ENCODE measurements at places on chromosomes 11 and 22. TPM values are rescaled to one million over a fixed set of nuclear protein-coding genes. Genes with fewer than 3 reads are reported as not detected.
A peak's percentile ranks its signal among the peaks of the same experiment; 100 is the strongest.

GRCh38 chr11:76665921-76666351 is 4.6 kb downstream of the LRRC32 start:
- peaks cover 46% of the 10 kb centered on the region for H3K4me1 ChIP-seq
- no peak for DNase-seq
- peaks cover 39% of the 10 kb centered on the region for H3K36me3 ChIP-seq
- H3K27me3 ChIP-seq, result peaks cover 3% of the 10 kb centered on the region
- peak overlapping the region; percentile 39 for H3K27ac ChIP-seq

GRCh38 chr11:60018058-60018457 is 1.1 kb downstream of the OOSP4B start:
- no peak overlapping the region for H3K27ac ChIP-seq
- H3K36me3 ChIP-seq, result no peaks in the 10 kb centered on the region
- no peak for DNase-seq
- H3K4me3 ChIP-seq, result no peak overlapping the region
- H3K4me1 ChIP-seq, result no peaks in the 10 kb centered on the region
- H3K27me3 ChIP-seq, result peaks cover 1% of the 10 kb centered on the region

DNA sequence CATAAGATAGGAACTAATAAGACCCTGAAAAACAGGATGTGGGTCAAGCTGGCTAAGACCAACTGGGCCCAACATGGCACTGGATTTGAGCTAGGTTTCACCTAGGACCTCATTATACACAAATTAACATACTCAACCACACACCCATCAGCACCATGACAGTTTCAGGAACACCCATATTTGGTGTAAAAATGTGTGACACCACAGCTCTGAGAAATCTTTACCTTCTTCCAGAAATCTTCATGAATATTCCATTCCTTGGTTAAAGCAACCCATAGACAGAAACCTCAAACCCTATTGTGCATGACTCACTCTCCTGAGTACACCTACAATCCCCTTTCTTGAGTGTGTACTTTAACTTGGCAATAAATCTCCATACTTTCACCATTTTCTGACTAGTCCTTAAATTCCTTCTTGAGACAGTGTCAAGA is 378.8 kb downstream of the DYNC2H1 start:
- H3K27ac ChIP-seq, result no peak overlapping the region
- no peak for DNase-seq
- no peaks in the 10 kb centered on the region for H3K36me3 ChIP-seq
- no peak overlapping the region for H3K4me3 ChIP-seq
- H3K4me1 ChIP-seq, result peaks cover 6% of the 10 kb centered on the region
- H3K27me3 ChIP-seq, result no peaks in the 10 kb centered on the region

GRCh38 chr22:21745948-21746347 is 10.4 kb upstream of the YPEL1 start:
- peaks cover 3% of the 10 kb centered on the region for H3K27me3 ChIP-seq
- no peaks in the 10 kb centered on the region for H3K36me3 ChIP-seq
- no peak overlapping the region for H3K4me3 ChIP-seq
- DNase-seq, result no peak
- no peaks in the 10 kb centered on the region for H3K4me1 ChIP-seq
- H3K27ac ChIP-seq, result no peak overlapping the region

Gene CHRM1
- total RNA-seq, result not detected

Gene HOATZ
- not detected for total RNA-seq

DNA sequence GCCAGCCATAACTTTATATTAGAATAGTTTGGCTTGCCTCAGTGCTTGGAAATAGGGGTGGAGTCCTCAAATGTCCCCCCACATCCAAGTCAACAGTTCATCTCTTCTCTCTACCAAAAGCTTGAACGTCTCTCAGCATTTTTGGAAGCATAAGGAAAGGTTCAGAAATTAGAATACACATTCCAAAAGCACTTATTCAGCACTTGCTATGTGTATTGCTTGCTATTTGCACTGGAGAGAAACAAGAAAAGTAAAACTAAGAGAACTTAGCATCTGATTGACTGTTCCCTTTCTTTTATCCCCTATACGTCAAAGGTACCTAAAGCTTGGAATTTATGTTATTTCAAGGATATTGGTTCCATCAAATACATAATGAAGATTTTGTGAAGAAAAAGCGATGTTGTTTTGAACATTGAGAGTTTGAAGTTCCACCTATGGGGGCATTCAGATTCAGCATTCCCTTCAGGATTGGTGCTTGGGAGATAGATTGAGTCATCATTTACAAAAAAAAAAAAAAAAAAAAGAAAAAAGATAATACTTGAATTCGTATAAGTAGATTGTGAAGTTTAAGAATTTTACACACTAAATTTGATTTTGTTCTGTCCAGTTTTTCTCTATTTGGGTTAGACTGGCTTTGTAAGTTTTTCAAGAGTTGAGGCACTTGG is 1.3 kb downstream of the TBRG1 start:
- DNase-seq, result no peak
- H3K27ac ChIP-seq, result peak overlapping the region; percentile 92
- H3K27me3 ChIP-seq, result peaks cover 17% of the 10 kb centered on the region
- H3K4me3 ChIP-seq, result peak overlapping the region; percentile 96
- peaks cover 28% of the 10 kb centered on the region for H3K4me1 ChIP-seq

Gene JRKL
- 12.9 TPM for total RNA-seq

GRCh38 chr11:61315260-61315659 is 17.6 kb downstream of the DDB1 start:
- no peak overlapping the region for H3K27ac ChIP-seq
- H3K4me1 ChIP-seq, result no peaks in the 10 kb centered on the region
- no peak for DNase-seq
- peaks cover 69% of the 10 kb centered on the region for H3K36me3 ChIP-seq
- no peak overlapping the region for H3K4me3 ChIP-seq

GRCh38 chr11:103147627-103148026 is 38.4 kb downstream of the DYNC2H1 start:
- no peak overlapping the region for H3K4me3 ChIP-seq
- no peaks in the 10 kb centered on the region for H3K4me1 ChIP-seq
- H3K36me3 ChIP-seq, result no peaks in the 10 kb centered on the region
- DNase-seq, result no peak
- H3K27ac ChIP-seq, result no peak overlapping the region

- no peaks in the 10 kb centered on the region for H3K27me3 ChIP-seq
- H3K4me3 ChIP-seq, result no peak overlapping the region
- H3K4me1 ChIP-seq, result no peaks in the 10 kb centered on the region
- H3K27ac ChIP-seq, result no peak overlapping the region
- no peak for DNase-seq
These were observed 8.6 kb downstream of the IGHMBP2 start for GRCh38 chr11:68912254-68912653.

Gene RAG2
- total RNA-seq, result not detected

DNA sequence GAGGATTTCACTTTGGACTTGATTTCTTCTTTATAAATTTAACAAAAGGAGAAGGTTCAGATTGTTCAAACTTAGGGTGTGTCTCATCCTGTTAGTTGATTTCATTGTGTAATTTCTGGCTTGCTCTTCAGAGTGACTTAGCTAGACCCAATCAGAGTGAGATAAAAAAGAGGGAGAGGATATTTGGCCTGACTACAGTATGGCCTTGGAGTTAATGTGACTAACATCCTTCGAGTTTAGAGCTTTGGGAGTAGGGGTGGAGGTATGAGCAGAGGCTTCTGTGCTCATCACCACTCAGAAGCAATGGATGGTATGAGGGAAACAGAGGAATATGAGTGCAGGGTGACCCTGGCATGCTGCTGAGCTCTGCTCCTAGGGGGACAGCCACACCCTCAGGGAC is 114.2 kb downstream of the ME3 start:
- H3K27me3 ChIP-seq, result no peaks in the 10 kb centered on the region
- no peak for DNase-seq
- no peak overlapping the region for H3K27ac ChIP-seq
- no peaks in the 10 kb centered on the region for H3K36me3 ChIP-seq
- H3K4me1 ChIP-seq, result no peaks in the 10 kb centered on the region
- H3K4me3 ChIP-seq, result no peak overlapping the region

- H3K27ac ChIP-seq, result no peak overlapping the region
- H3K4me1 ChIP-seq, result peaks cover 6% of the 10 kb centered on the region
- H3K36me3 ChIP-seq, result no peaks in the 10 kb centered on the region
- no peak overlapping the region for H3K4me3 ChIP-seq
- no peak for DNase-seq
- peaks cover 5% of the 10 kb centered on the region for H3K27me3 ChIP-seq
These were observed 42.6 kb downstream of the SLC22A12 start for GRCh38 chr11:64633555-64634159.

- no peaks in the 10 kb centered on the region for H3K27me3 ChIP-seq
- no peaks in the 10 kb centered on the region for H3K36me3 ChIP-seq
- no peaks in the 10 kb centered on the region for H3K4me1 ChIP-seq
These were observed 221.4 kb downstream of the TENM4 start for GRCh38 chr11:79219186-79220045.
